ENCODE measurements at places on chromosomes 11 and 22.

DNA sequence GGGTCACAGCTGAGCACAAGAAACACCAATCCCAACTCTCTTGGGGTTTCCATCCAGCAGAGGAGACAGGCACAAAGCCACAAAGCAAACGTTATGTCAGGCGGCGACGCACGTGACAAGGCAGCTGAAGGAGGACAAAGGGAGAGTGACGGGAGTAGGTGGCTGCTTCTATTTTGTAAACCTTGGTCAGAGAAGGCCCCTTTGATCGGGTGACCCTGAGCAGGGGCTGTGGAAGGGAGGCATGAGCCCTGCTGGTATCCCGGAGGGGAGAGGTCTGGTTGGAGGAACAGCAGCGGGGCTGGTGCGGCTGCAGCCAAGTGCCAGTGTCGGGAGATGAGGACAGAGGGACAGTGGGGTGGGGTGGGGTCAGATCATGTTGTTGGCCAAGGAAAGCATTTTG is 17.3 kb upstream of the RFPL3 start:
- no peak for DNase-seq

DNA sequence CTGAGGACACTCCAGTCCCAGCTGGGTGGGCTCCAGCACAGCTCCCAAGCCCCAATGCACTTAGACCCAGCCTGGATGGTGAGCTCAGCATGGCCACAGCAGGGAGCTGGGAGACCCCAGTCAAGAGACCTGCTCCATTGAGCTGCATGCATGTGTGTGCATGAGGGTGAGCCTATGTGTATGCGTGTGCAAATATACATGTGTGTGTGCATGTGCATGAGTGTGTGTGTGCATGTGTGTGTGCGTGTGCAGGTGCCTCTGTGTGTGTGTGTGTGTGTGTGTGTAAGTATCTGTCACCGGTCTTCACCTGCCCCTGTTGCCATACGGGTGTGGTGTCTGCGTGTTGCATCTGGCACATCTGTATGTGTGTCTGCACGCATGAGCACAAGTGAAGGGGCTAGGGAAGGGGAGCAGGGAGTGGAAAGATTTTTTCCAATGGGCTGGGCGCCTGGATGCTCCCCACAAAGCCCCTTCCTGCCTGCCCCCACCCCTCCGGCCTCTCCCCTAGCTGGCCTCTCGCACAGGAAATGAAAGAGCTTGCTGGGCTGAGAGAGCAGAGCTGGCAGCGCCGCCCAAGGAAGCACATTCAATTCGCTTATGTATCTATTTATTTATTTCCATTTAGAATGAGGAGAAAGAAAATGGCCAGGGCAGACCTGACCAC is 4.1 kb downstream of the TSPAN32 start:
- no peak for DNase-seq

DNA sequence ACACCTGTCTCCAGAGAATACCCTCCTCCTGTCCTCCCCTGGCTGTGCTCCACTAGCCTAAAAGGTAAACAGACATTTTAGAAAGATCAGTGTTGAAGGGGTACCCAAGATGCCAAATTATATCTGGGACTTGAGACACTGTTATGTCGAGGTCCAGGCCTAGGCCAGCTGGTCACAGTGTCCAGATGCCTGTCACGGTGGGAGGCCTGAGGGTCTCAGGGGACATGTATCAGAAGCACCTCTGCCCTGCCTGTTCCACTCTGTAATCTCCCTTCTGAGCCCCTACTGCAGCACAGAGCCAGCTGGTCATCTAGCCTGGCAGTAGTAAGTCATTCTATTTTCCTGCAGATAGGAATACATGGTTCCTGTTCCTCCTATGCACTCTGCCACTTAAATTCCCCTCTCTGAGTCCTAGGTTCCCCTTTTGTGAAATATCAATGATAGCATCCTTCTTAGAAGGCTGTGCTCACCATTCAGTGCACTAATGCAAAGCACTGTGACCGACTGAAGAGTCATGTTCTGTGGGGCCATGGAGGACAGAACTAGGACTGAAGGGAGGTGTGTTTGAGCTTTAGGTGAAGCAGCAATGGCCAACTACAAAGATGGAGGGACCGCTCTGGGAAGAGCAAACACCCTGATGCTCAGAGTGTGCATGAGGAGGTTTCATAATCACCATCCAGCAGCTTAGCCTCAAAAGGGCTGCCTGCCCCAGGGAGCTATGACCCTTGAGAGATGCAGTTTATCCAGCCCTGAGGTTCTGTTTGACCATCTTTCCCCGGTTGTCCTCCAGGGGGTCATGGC is 44.8 kb upstream of the TUB start:
- no peak for DNase-seq

DNA sequence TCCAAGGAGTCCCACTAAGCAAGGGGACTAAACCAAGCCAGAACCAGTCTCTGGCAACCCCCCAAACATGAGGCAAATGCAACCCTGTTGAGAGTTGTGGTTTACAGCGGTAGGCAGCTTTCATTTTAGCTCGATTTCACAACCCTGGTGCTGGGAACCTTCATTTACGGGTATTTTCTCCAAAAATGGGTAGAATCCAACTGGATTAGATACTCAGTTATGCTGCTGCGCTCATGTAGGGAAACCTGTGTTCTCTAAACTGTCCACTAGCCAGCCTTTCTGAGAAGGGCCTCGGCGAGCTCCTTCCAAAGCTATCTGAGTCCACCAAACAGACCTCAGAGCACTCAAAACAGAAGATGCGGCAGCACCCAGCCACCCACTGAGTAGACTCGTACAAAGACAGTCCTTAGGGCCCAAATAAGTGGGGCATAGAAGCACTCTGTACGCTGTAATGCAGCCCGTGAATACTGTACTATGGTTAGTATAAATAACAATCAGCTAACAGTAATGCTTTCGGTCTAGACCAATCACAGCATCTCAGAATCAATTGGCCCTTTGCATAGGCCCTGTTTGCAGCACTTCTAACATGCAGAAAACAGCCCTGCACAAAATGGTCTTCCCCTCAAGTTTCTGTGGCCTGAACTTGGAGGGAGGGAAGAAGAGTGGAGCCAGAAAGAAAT is 104.7 kb downstream of the ETS1 start:
- no peak for DNase-seq

DNA sequence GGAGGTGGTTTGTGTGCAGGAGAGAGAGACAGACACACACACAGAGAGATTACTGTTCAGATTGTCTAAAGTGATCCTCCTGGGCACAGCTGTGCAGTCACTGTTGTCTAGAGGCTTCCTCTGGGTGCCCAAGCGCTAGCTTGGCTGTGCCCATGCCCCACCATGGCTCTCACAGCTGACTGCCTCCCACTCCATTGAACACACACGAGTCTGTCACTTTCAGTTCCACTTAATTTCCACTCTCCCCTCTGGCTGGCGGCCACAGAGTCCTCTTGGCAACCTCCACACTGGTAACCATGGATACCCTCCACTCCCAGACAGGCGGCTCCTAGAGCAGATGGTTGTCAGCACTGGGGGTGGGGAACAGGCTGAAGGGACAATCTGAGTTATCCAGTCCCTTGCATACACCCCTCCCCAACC is 29.1 kb downstream of the MAP6 start:
- DNase-seq, result no peak

- DNase-seq, result no peak
Observed at GRCh38 chr11:115552151-115552772, 48.0 kb upstream of the CADM1 start.

- no peak for DNase-seq
Observed at GRCh38 chr11:10778217-10778970, 27.3 kb downstream of the CTR9 start.

GRCh38 chr11:74434528-74434927 is 32.8 kb downstream of the KCNE3 start:
- DNase-seq, result no peak

Data from SW 1271 (cell line).